RKO (cell line): ENCODE measurements at places on chromosomes 2 and 18.

GRCh38 chr2:27627963-27628766 lies 647 bp downstream of the CCDC121 start:
- DNase-seq = peak; percentile 92

DNA sequence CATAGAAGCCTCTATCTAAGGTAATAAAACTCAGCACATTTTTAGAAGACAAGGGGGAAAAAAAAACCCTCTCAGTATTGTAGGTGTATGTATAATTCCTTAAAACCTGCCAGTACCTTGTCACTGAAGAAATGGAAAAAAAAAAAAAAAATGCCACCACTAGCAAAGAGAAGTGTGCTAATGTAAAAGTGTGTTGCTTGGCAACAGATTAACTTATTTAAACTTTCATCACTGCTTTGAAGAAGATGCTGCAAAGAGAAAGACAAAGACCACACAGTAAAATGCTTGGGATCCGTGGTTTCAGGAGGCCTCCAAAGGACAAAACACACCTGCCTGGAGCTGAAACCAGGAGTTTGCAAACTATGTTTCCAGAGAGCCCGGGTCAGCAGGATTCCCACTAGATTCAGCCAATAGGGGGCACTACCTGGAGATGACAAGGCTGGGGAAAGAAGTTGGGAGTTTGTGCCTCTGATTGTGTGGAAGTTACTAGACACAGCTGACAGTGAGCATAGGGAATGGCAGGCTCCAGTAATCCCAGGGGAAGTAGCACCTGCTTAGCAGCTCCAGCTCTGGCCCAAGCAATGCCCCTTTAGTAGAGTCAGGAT lies 169.1 kb upstream of the TRIB2 start:
- DNase-seq = no peak

DNA sequence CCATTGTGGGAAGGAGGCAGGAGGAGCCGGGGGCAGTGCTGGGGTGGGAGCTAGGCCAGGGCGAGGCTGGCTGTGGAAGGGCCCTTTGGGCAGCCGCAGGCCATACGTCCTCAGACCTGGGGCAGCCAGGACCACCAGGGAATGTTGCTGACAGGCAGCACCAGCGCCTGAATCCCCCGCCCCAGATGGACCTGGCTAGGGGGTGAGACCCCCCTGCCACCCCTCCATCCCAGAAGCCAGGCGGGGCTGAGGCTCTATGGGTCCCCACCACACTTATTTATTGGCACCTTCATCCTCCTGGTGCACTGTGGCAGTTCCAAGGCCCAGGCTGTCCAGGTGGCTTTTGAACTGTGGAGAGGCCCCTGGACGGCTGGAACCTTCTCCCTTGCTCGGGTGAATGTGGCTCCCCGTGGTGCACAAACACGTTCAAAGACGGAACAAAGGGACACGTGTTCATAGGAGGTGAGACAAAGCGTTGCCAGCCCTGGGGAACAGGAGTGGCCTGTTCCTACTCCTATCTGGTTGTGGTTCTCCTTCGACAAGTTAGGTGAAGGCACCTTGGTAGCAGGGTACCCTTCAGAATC lies 35.1 kb downstream of the RAMP1 start:
- DNase-seq = no peak

- DNase-seq = no peak
These were observed 93.3 kb downstream of the COL5A2 start for GRCh38 chr2:189086250-189086649.
